ENCODE measurements at places on chromosomes 4 and X.
A peak's percentile ranks its signal among the peaks of the same experiment; 100 is the strongest.

DNA sequence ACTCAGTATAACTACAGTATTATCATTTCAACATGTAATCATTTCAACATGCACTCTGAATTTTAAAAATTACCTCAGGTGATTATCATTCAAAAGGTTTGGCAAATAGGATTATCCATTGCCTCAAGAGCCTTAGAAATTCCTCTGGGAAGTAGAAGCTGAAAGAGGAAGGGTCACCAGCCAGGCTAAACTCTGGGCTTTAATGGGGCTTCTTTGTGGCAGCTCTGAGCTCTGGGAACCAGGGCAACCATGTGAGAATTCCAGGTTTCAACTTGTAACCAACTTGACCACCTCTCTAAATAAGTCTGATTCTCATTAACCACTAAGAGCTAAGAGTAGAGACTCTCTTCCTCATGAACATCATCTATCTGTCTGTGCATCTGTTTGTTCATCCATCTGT, 117.2 kb upstream of the MED14 start:
- DNase-seq = no peak

- DNase-seq = no peak
These were observed 535.3 kb upstream of the RPS6KA3 start for GRCh38 chrX:20802036-20802435.

- DNase-seq = no peak
These were observed 205.0 kb upstream of the PDE5A start for GRCh38 chr4:119833611-119834010.

DNA sequence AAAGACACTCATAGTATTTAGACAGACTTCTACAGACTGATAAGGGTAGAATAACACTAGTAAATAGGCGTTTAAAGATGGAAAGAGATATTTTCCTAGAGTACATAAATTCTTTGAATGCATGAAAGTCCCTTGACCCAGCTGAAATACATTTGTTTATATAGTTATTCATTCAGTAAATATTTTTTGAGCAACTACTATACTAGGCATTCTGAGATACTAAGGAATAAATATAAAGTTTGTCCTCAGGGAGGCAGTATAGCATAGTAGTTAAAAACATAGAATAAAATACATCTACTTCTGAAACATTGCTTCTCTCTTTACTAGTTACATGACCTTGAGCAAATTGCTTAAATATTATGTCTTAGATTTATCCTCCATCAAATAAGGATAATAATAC, 27.4 kb downstream of the HMGN5 start:
- no peak for DNase-seq

- no peak for DNase-seq
These were observed 46.9 kb upstream of the HSD17B10 start for GRCh38 chrX:53481093-53481492.

DNA sequence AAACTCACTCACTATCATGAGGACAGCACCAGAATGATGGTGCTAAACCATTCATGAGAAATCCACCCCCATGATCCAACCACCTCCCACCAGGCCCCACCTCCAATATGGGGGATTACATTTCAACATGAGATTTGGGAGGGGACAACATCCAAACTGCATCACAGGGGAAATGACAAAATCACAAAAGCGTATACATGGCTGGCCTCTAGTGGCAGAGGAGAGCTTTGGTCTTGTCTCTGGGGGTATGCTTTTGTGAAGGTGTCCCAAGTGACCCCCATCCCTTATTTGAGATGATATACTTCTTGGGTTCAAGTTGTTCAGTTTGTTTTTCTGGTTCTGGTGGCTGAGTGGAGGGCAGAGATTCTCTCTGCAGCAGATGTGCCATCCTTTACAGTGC, 8.5 kb upstream of the SETD7 start:
- DNase-seq = no peak

DNA sequence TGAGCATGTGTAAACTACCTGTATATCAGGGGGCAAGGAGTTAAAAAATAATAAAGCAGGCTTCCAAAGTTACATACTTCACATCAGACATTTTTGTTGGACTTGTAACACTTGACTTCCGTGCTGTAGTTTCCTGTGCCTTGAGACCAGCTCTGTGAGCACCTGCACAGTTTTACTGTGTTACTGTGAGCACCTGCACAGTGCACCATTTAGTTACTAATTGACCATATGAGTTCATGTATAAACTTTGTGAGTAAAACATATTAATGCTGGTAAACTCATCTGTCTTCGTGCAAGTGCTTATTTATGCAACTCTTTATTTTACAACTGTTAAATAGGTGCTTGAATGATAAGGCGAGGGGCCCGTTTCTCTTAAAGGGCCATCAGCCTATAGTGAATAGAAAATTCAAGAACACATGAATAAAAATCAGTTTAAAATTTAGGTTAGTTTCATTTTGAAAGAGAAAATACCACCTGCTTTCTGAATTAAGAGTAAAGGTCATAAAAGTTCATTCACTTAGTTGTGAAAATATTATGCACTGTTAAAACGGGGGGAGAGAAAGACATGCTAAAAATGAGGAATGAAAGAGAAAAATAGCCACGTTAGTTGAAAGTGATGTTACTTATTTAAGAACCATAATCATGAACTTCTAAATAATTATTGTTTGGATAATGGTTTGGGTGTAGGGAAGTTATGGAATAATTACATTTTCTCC, 42.4 kb downstream of the USP9X start:
- no peak for DNase-seq

GRCh38 chr4:6573551-6573950, 1.4 kb upstream of the MAN2B2 start:
- DNase-seq = no peak

DNA sequence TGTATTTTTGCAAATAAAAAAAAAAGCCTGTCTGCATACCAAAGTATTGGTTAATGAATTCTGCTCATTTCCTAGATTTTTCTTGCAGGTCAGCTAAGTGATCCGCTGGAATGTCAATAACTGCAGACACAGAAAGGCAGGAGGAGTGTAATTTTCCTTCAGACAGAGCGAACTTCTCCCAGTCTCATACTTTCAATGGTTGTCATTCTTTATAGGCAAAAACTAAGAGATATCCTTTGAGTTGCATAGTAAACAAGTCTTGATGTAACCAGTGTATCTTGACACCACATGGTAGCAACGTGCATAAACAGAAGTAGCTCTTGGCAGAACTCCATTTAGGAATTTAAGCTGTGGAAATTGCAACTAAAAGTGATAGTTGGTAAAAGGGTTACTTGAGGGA, 8.2 kb downstream of the CAPN6 start:
- no peak for DNase-seq

GRCh38 chr4:81913427-81913879, 441.7 kb upstream of the RASGEF1B start:
- DNase-seq = peak; percentile 39

- DNase-seq = no peak
These were observed 325.6 kb downstream of the CAMK2D start for GRCh38 chr4:113435893-113436292.

DNA sequence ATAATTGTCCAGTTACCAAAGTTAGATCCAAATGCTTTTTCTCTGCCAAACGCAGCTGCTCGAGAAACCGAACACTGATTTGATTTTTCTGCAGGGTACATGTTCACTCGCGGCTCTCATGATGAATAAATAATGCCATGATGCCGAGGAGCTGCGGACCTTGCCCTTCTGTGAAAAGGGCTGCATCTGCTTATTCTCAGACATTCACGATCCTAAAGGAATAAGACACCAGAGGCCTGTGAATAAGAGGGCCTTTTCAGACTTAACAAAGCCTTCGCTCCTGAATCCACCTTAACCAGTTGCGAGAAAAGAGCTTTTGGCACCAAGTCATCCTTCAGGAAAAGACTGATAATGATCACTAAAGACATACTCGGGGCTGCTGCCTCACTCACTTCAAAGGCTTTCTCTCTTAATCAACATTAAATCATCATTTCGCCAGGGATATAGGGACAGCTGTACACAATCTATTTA, 147.5 kb downstream of the FBXO8 start:
- no peak for DNase-seq

DNA sequence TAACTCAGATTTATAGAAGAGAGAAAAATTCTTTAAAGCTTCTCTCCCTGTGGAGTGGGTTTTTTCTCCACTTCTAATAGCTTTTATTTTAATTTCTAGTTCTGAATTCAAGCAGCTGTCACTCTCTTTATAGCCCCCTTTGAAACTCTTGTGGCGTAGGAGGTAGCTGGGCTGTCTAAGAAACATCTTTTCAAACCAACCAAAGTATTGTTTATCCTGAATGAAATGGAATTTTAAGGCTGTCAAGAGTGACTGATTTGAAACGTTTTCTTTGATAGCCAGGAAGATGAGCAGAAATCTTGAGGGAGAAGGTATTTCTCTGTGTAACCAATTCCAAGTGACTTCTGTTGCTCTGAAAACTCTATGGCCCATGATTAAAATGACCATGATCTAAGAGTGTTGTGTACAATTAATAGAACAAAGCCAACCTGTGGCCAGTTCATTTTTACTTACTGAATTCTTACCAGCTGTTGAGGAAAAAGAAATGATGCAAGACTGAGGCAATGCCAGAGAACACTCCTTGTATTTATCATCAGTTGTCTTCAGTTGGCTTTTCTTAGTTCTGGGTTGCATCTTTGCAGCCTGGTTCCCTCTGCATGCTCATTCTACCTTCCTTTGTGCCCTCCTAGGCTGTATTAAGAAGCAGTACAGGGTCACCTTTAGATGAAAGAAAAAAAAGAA, 298.4 kb downstream of the ARHGAP10 start:
- no peak for DNase-seq

GRCh38 chrX:110395877-110396276, 37.2 kb downstream of the RTL9 start:
- DNase-seq = no peak

GRCh38 chrX:30580641-30581040, 3.1 kb upstream of the TASL start:
- no peak for DNase-seq

- no peak for DNase-seq
These were observed 191.6 kb downstream of the VEGFC start for GRCh38 chr4:176601124-176601523.

- DNase-seq = no peak
These were observed 236.2 kb downstream of the FRAS1 start for GRCh38 chr4:78293348-78293747.
